Type B pancreatic cell (in vitro differentiated cells): ENCODE measurements at places on chromosomes 5 and 9. TPM values are rescaled to one million over a fixed set of nuclear protein-coding genes. Genes with fewer than 3 reads are reported as not detected.

PKD2L2 gene
- not detected in 2 replicates for total RNA-seq

DNA sequence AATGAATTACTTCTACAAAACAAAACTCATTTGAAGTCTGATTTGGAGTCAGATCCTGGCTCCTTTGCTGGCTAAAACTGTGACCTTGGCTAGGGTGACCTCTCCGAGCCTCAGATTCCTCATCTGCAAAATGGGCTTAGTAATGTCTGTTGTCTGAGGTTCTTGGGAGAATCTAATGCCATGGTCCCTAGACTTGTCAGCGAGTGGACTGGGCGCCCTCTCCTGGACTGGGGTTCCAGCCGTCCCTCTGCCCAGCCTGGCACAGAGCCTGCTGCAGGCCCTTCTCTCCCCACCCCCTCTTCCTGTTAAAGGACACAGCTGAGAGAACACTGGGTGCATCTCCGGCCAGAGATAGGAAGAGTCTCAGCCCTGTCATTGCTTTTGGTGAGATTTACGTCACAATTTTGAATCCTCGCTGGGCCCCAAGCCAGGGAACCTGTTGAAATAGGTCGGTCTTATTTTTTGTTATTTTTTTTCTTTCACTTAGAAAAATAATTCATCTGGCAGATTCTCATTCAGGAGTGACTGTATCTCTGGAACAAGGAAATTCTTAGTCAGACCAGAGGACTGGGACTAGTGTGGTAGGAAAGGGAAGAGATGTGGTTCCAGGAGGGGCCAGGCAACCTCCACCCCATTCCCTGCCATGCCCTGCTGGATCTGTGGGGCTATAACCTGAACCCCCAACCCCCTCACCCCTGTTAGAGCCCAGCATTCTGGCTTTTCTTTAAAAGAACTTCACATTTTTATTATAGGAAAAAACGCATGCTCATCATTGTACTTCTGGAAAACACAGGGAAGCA, 48.2 kb upstream of the RPL26L1 start:
- no peak for DNase-seq

DNA sequence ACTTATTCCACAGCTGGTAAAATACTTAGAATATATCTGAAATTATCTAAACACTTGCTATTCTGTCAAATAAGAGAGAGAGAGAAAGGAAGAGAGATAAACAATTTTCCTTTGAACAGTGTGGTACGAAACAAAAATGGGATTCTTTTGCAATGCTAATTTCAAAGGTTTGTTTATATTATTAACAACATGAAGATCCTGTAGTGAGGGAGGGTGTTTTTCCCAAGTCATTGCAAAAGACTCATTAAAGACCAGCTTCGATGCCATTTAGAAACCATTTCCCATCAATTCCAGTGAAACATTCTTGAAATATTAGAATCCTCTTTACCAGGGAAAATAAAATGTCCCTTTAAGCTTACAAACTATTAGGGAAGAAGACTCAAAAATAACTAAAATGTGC, 505.4 kb downstream of the SEMA5A start:
- DNase-seq = no peak

GRCh38 chr5:141527426-141527825, 38.5 kb downstream of the PCDHGC5 start:
- DNase-seq = no peak

GRCh38 chr5:142783601-142784341, 13.6 kb downstream of the ARHGAP26 start:
- DNase-seq = no peak

- DNase-seq = no peak
These were observed 12.8 kb upstream of the PANK3 start for GRCh38 chr5:168592014-168592368.

FOXD4L3 gene
- total RNA-seq = not detected in 2 replicates

PLAC8L1 gene
- 0.95 and 2.4 TPM in 2 replicates for total RNA-seq

DNA sequence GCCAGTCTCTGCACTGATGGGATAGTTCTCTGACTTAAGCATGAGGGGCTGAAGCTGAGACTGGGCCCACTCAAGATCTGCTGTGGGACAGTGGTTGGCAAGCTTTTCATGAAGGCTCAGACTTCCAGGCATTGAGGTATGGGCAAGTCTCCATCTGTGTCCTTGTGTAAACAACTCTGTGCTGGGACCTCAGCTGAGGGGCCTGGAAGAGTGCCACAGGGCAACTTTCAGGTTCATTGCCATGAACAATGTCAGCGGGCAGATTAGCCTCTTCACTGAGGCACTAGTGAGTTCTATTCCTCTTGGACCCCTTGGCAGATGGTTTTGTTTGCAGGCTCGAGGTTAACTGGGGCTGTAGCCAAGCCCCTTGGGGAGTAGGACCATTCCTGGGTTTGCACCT, 127.1 kb downstream of the MRPS30 start:
- DNase-seq = no peak

- no peak for DNase-seq
These were observed 83.0 kb upstream of the GLIS3 start for GRCh38 chr9:4382722-4383317.

DNA sequence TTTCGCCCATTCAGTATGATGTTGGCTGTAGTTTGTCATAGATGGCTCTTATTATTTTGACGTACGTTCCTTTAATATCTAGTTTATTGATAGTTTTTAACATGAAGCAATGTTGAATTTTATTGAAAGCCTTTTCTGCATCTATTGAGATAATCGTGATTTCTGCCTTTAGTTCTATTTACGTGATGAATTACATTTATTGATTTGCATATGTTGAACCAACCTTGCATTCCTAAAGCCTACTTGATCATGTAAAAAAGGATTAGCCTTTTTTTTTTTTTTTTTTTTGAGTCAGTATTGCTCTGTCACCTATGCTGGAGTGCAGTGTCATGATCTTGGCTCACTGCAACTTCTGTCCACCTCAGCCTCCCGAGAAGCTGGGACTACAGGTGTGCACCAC, 25.1 kb downstream of the ITK start:
- no peak for DNase-seq

PCDHGB4 gene
- 13.0 and 15.6 TPM in 2 replicates for total RNA-seq

DNA sequence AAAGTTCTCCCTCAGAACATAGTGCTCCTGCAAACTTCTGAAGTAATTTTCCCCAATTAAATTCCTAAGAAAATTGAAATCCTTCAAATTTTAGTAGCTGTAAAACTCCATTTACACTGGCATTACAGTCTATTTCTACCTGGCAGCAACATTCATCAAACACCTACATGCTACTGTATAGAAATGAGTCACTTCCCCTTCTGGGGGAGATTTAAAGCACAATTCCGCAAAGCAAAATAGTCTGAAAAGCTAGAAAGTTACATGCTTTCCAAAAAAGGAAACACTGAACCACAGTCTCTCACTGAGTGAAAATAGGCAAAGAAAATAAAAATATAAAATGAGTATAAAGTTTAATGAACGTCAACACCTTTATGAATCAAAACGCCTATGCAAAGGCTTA, 43.3 kb downstream of the MCTP1 start:
- DNase-seq = no peak

FAM163B gene
- not detected in 2 replicates for total RNA-seq

DNA sequence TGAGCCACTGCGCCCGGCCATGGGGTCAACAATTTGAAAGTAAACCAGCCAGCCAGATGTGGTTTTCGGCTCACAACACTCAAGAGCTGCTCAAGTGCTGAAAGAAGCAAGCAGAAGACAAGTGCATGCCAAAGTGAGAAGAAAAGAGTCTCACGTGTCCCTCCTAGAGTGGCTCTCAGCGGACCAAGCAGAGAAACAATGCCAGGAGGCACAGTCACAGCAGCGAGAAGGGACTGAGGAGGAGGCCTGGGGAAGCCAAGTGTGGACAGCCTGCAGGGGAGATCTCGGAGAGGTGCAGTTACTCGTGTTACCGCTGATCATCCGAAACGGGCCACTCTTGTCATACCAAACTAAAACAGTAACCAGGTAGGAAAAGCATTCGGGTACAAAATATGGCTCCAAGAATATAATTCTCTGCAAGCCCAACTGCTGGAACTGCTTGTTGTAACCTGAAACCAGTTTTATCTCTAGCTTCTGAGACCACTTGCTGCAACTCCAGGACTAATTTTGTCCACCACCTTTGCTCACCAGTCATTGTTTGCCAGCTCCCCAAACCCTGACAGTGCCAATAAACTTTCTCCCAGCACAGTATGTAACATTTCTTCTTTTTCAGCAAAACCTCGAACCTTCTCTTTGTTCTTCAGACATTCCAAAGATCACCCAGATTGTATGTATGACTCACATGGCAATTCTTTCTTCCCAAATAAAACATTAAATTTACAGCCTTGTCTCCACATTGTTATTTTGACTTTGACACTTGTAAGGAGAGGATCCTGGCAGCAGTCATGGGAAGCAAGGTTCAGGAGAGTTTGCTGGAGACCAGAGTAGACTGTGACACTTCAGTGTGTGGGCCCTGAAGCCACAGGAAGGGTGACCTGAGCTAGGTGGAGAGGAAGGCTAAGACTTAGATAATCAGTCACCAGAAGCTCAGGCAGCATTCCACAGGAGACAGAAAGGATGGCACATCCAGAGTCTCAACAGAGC, 6.3 kb downstream of the SLC35D2 start:
- DNase-seq = no peak

- no peak for DNase-seq
These were observed 69.2 kb upstream of the RPS23 start for GRCh38 chr5:82347201-82347865.

CARD9 gene
- total RNA-seq = 2.0 and 2.6 TPM in 2 replicates

- no peak for DNase-seq
These were observed 43.1 kb upstream of the IFNE start for GRCh38 chr9:21525174-21525573.

GRCh38 chr5:168409591-168410458, 76.4 kb upstream of the RARS1 start:
- no peak for DNase-seq

TICAM2 gene
- 0.59 and 1.1 TPM in 2 replicates for total RNA-seq

CKMT2 gene
- total RNA-seq = 4.3 and 10.4 TPM in 2 replicates

SH3GLB2 gene
- total RNA-seq = 126 and 224 TPM in 2 replicates

DNA sequence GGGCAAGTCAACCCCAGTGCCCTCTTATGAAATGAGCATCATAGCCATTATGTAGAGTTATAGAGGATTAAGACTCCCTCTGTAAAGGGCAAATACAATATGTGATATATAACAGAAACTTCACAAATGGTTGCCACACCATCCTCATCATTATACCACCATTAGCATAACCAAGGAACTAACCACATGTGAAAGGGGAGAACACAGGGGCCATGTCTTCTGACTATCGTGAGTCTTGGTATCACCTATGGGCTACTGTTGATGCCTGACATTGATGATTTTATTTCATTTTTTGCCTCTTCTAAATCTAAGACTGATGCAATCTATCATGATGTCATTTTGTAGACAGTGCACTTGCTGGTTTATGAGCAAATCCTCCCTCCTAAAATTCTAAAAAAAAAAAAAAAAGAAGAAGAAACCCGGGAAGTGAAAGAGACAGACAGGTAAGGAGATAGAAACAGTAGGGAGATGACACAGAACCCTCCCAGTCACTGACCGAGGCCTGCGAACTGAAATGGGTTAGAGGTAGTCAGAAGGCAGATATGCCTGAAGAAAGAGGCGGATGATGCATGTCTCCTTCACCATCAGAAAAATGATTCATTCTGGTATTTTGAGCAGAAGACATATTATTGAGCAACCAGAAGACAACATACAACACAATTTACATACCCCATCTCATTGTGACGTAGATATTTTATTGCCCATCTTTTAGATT, 266.0 kb downstream of the DMAC1 start:
- no peak for DNase-seq

DNA sequence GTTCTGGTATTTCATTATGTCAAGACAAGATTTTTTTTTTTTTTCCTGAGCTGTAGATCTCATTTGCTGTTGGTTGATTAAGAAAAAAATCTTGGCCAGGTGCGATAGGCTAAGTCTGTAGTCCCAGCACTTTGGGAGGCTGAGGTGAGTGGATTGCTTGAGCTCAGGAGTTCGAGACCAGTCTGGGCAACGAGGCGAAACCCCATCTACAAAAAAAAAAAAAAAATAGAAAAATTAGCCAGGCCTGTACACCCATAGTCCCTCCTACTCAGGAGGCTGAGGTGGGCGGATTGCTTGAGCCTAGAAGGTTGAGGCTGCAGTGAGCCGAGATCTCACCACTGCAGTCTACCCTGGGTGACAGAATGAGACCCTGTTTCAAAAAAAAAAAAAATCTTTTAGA, 12.2 kb downstream of the CDC42SE2 start:
- DNase-seq = no peak

ZNF454 gene
- 0.12 TPM in 1 of 2 replicates, not detected in the other for total RNA-seq

- no peak for DNase-seq
These were observed 45.3 kb upstream of the OSMR start for GRCh38 chr5:38800515-38800914.

GRCh38 chr5:33657804-33658440, 217.2 kb downstream of the TARS1 start:
- no peak for DNase-seq

- no peak for DNase-seq
These were observed 63.0 kb downstream of the C5orf15 start for GRCh38 chr5:133905424-133905823.

GRCh38 chr9:114006155-114006550, 71.9 kb downstream of the AMBP start:
- peak; percentile 47 for DNase-seq

GRCh38 chr9:98502311-98502975, 206.3 kb downstream of the GABBR2 start:
- DNase-seq = no peak

PITX1 gene
- 6.3 and 13.4 TPM in 2 replicates for total RNA-seq

GRCh38 chr9:116000748-116001329, 152.8 kb upstream of the PAPPA start:
- no peak for DNase-seq

CCDC171 gene
- total RNA-seq = 1.5 and 7.4 TPM in 2 replicates

DNA sequence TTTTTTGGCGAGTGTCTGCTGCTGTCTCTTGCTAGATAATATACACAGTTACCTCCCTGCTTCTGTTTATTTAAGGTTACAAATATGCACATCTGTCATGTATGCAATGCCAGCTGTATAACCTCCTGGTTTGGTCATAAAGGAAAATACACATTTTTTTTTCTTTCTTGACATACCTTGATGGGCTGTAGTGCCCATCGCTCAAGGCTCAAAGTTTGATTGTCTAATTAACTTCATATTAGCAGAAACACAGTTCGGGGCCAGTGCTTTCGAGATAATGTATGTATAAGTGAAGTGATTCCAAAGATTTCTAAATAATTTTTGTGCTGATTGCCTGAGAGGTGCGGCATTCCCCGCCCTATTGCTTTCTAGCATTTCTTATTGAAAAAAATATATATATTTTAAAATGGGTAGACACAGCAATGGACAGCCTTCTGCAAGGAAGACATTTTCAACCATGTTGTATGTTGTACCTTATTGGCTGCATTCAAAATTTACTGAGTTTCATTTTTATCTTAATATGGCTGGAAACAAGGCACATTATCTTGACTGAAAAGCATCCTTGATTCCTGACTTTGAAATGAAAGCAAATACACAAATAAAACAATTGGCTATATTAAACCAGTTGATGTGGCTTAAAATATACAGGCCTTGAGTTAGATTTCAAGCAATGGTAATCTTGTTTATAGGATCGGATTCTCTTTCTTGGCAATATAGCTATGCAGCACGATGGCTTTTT, 206.2 kb downstream of the MEF2C start:
- DNase-seq = no peak

HARS1 gene
- total RNA-seq = 55.3 and 67.7 TPM in 2 replicates
